ENCODE measurements at places on chromosomes 12 and 14.

- no peak for DNase-seq
Observed at GRCh38 chr12:117059156-117059555, 40.1 kb downstream of the TESC start.

DNA sequence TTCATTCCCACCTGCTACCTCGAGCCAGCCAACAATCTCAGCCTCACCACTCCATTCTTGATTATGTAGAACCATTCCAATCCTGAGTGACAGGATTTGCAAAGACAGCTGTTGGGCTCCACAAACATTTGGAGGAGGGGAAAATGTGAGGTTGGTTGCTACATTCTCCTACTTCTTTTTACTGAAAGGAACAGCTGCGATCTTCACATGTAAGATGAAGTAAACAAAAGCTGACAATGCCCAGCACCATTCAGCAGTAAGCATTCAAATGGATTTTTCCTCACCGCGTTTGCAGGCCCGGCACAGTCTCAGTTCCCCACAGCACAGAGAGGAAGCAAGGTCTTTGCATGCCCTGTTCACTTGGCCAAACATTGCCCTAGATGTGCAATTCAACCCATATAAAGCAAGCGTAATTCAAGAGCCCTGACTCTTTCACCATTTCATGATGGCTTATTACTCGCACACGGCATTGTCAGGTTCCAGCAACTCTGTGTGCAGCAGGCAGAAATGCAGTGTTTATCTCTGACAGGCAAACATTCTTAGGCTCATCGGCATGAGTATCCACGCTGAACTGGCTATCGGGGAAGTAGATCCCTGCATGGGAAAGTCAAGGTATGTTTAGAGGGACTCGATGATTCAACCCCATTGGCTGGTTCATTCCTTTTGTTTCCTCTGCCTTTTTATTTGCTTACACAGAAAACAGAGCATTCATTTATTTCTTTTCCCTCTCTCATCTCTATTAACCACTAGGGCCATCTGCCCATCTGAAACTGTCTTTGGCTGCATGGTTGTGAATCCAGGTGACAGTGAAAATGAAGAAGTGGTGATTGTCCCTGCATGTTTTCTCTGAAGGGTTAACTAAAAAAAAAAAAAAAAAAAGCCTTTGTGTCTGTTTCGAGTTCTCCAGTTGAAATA, 236.1 kb upstream of the PLEKHG7 start:
- DNase-seq, result no peak

DNA sequence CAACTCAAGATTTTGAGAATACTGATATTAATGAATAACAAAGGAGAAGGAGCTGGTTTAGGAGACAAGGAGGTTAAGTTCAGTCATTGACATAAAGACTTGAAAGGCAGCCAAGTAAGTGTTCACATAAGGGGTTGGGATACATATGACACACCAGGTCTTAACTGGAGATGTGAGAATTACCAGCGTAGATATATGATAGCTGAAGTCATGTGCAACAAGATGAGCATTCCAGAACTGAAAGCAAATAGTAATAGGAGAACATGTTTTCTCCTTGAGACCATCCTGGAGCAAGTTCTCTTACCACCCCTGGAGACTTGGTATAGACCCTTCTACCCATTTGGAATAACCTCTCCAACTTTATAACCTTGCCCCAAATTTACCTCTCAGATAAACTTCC, 43.3 kb upstream of the NPFF start:
- no peak for DNase-seq

DNA sequence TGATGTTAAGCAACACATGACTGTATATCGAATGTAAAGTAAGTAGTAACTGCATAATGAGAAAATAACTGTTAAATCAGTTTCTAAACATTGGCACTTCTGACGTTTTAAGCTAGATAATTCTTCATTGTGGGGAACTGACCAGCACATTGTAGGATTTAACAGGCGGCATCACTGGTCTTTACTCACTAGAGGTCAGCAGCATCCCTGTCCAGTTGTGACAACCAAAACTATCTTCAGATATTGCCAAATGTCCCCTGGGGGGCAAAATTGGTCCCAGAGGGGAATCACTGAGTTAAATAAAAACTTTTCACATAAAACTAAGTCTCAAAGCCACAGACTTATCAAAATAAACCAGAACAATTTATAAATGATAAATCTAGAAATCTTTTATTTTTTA, 65.3 kb downstream of the BLTP3B start:
- no peak for DNase-seq

DNA sequence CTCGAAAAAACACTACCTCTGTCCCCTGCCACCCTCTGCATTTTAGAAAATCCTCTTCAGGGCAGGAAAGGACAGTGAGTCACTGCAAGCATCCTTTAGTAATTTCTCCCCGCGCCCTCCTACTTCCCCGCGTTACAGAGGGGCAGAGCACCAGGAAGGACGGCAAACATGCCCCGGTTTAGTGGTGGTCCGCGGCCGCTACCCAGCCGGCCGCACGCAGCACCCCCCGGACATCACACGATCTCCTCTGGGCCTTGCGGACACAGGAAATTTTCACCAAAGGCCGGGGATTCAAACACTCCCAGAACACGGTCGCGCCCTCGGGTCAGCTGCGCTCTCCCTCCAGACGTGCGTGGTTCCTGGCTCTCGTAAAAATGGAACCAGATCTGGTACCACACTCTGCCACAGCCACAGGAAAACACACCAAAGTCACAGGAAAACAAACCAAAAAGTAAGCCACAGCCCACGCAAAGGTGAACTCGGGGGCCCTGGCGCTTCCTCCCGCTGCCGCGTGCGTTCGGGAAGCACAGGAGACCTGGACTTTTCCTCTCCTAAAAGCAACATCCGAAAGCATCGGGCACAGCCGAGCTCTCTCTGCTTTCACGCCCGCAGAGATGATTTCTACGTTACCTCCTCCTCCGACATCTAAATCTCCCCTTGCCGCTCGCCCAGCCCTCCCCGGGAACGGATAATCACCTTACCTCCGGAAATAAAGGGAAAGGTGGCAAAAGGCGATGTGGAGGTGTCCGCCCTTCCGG, 839 bp downstream of the SLC38A1 start:
- DNase-seq, result peak; percentile 59

GRCh38 chr14:98754343-98755020, 517.5 kb downstream of the BCL11B start:
- peak; percentile 9 for DNase-seq

Measured in activated CD4-positive, alpha-beta T cell treated with anti-CD3 and anti-CD28 coated beads, Interleukin-10, Interleukin-2, amounts not matched to agents 100 ng/mL and 50 ng/mL, durations not matched to agents 16 hours and 8 hours (primary cell).